ENCODE measurements at places on chromosomes 2 and 18.
A peak's percentile ranks its signal among the peaks of the same experiment; 100 is the strongest.

DNA sequence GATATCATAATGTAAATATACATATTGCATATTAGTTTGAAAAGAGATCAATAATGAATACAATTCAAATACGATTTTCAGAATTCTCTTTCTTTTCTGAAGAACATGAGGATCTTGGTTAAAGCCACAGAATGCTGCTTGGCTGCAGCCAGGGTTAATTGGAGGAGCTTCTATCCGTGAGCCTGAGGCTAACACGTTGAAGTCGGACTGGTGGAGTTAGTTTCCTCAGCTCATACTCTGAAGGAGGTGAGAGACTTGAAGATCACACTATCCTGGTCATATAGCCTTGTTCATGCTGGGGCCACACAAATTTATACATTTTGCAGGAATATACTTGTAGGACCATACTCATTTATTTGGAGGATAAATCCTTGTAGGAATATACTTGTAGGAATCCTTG lies 335.8 kb downstream of the TRIB2 start:
- DNase-seq, result no peak

GRCh38 chr2:105915005-105915558 lies 170.4 kb downstream of the NCK2 start:
- peak; percentile 17 for DNase-seq

DNA sequence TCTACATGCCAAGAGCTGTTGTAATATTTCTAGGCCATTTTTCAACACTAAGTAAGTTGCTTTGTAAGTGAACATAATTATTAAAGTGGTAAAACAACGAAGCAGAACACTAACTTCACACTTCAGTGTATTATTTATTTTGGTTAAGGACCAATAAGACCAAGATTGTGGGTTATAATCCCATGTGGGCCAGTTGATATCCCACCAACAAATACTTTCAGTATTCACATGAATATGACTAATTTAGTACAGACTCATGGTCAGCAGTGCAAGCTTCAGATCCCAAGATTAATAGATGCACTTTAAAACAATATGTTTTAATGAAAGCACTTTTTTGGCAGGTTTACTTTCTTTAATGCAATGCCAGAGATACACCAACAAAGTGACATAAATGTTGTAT lies 154.3 kb downstream of the LCLAT1 start:
- DNase-seq, result no peak

DNA sequence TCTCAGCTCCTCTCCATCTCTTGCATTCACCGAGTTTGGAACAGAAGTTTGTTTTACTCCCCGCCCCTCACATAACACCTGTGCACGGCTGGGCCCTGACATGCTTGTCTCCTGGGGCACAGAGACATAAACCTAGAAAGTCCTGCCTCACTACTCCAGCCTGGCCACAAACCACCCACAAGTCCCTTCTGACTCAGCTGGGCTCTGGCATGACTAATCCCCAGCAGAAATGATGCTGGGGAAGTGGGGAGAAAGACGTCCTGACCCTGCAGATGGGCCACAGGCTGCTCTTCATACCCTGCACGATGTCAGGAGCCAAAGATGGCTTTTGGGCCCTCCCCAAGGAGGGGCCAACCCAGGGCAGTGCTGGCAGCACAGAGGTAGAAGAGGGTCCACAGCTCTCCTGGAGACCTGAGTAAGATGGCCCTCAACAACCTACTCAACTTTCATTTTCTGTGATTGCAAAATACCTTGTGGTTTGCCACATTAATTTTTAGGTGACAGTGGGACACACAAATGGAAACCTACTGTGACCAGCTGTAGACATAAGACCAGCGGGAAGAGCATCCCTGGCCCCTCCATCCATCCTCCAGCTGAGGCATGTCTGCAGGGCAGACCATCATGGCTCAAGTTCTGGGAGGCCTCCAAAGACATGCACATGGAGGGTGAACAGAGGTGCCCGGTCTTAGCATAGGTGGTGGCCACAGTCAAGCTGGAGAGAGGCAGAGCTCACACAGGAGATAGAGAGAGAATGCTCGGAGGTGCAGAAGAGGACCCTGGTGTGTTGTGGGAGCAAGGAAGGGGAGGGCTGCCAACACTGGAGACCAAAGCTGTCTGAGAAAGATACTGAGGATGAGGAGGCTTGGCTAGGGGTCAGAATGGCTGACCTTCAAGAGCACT lies 40.0 kb downstream of the DNMT3A start:
- DNase-seq, result peak; percentile 66

GRCh38 chr2:118148133-118148532 lies 59.9 kb downstream of the INSIG2 start:
- no peak for DNase-seq

DNA sequence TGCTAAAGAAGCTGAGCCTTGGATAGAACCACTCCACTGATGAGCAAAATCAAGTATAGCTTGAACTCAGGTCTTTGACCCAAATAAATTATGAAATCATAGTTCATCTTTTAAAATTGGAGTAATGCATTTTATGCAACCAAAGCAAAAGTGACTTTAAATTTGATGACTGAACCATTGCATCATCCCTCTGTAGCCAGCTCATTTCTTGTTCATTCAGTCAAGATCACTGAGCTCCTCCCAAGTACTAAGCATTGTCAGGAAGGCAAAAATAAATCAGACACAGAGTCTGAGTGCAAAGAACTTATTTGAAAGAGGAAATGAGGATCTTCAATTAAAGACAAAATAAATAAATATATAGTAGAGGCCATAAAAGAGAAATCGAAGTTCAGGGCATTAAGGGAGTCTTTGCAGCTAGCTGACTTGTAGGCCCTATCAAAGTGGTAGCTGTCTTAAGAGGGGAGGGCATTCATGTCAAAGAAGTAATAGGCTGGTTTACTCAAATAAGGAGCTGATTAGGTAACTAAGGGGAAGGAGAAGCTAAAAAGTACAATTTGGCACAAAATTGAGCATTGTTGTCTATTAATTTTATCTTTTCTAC lies 411.8 kb downstream of the MTX2 start:
- DNase-seq, result no peak

All from B cell (primary cell).